ENCODE measurements at places on chromosomes 5 and 9.

DNA sequence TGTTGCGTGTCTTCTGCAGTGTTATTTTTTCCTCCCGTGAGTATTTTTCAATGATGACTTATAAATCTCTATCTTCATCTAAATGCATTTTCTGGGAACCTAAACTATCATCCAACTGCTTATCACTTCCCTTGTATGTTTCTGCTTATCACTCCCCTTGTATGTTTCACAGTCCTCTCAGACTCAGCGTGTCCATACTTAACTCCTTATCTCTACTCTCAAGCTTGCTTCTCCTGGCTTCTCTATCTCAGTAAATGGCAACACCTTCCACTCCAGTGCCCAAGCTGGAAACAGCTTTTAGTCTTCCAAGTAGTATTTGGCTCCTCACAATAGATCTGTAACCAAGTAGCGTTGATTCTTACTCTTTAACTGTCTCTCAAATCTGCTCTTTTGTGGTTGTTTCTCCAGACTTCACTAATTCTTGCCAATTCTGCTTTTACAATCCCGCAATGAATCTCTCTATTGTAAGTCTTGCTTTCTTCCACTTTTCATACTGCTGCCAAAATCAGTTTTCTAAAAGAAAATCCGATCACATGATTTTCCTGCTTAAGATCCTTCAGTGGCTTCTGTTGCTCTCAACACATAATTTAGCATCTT, 33.8 kb upstream of the TXNDC8 start:
- DNase-seq, result no peak
- no peak overlapping the region for H3K4me3 ChIP-seq
- peaks cover 25% of the 10 kb centered on the region for H3K27me3 ChIP-seq
- no peaks in the 10 kb centered on the region for H3K4me1 ChIP-seq

GRCh38 chr5:74251141-74252035, 389.1 kb downstream of the ENC1 start:
- no peaks in the 10 kb centered on the region for H3K36me3 ChIP-seq
- peak overlapping the region; percentile 31 for H3K27ac ChIP-seq
- no peak overlapping the region for H3K4me3 ChIP-seq
- H3K4me1 ChIP-seq, result peaks cover 11% of the 10 kb centered on the region
- no peak for DNase-seq

DNA sequence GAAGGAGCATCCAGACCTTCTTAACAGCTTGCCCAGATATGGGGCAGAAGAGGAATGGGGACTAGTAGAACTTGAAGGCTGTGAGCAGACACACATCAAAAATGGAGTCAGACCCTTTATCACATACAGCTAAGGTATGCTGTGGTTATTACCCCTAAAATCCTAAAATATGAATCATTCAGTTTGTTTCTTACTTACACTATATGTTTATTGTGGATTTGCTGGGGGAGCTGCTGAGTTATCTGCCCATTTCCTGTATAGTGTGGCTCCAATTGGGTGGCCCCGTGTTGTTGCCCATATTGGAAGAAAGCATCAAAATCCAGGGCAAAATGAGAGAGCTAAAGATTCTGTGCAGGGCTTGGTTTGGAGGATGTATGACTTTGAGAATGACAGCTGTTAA, 56.9 kb downstream of the AP3S1 start:
- no peak for DNase-seq
- H3K27me3 ChIP-seq, result no peaks in the 10 kb centered on the region
- H3K4me1 ChIP-seq, result no peaks in the 10 kb centered on the region
- peaks cover 13% of the 10 kb centered on the region for H3K36me3 ChIP-seq

DNA sequence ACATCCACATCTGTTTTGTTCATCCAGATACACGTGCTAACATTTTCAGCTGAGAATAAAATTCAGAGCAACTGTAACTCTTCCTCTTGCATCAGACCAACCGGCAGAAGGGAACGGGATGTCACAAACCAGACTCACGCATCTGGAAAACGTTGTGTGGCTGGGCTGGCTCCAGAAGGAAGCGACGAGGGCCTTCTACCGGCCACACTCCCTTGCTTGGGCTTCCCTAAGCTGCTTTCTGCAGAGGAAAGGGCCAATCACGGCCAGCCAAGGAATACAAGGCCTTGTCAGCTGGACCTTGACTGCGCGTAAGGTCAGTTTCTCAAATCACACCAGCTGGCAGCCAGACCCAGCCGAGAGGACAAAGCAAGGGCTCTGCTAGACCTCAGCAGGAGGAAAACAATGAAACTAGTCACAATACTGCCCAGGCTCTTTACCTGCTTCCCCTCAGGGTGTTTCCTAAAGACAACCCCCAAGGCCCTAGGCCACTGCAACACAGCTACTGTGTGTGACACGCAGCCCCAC, 106.1 kb downstream of the THBS4 start:
- peak overlapping the region; percentile 6 for H3K4me3 ChIP-seq
- H3K36me3 ChIP-seq, result peaks cover 14% of the 10 kb centered on the region
- H3K4me1 ChIP-seq, result peaks cover 32% of the 10 kb centered on the region
- peak; percentile 89 for DNase-seq

DNA sequence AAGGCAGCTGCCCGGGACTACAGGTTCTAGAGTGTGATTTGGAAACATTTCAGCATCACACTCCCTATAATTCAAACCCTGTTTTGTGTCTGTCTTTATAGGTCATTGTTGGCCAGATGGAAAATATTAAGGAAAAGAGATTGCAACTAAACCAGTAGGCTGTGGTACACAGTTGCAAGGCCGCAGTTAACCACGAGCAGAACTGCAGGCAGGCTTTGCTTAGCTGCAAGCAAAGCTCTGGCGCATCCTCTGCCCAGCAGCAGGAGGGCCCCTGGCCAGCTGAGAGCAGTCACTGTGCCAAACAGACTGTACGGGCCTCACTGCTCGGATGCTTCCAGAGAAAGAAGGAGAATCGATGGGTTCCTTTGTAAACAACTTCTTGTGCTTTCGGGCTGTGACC, 204.5 kb downstream of the DENND1A start:
- no peaks in the 10 kb centered on the region for H3K4me1 ChIP-seq
- H3K27ac ChIP-seq, result no peak overlapping the region
- DNase-seq, result peak; percentile 22
- H3K36me3 ChIP-seq, result no peaks in the 10 kb centered on the region

- no peak overlapping the region for H3K27ac ChIP-seq
- no peaks in the 10 kb centered on the region for H3K27me3 ChIP-seq
- DNase-seq, result no peak
- H3K36me3 ChIP-seq, result no peaks in the 10 kb centered on the region
- H3K4me3 ChIP-seq, result no peak overlapping the region
Measured at GRCh38 chr9:73073337-73074175, 78.1 kb upstream of the ANXA1 start.

DNA sequence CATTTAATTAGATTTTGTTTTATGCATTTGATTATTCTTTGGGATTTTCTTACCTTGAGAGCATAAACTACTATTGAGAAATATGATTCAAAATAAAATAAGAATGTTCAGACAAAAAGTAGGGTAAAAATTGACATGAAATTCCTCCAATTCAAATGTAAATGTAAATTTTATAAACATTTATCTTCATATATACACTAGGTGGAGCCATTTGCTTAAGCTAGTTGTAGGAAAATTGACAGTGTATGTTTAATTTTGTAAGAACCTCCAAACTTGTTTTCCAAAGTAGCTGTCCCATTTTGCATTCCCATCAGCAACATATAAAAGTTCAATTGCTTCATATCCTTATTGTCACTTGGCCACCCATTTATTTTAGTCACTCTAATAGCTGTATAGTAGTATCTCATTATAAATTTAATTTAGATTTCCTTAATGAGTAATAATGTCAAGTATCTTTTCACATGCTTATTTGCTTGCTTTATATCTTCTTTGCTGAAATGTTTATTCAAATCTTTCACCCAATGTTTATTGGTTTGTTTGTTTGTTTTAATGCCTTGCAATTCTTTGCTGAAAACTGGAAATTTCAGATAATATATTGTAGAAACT, 37.6 kb upstream of the SLCO6A1 start:
- H3K4me1 ChIP-seq, result peaks cover 6% of the 10 kb centered on the region
- no peaks in the 10 kb centered on the region for H3K36me3 ChIP-seq
- no peak for DNase-seq
- H3K4me3 ChIP-seq, result no peak overlapping the region

DNA sequence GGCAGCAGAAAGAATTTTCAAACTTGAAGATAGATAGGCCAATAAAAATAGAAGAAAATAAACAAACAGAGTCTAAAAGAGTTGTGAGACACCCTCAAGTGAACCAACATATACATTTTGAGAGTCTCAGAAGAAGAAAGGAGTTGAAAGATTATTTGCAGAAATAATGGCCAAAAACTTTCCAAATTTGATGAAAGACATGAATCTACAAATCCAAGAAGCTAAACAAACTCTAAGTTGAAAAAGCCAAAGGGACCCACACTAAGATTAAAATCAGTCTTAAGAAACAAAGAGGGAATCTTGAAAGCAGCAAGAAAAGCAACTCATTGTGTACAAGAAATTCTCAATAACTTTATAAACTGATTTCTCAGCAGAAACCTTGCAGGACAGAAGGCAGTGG, 137.0 kb downstream of the SAXO1 start:
- no peaks in the 10 kb centered on the region for H3K27me3 ChIP-seq
- H3K4me3 ChIP-seq, result no peak overlapping the region
- H3K36me3 ChIP-seq, result no peaks in the 10 kb centered on the region
- H3K27ac ChIP-seq, result no peak overlapping the region

DNA sequence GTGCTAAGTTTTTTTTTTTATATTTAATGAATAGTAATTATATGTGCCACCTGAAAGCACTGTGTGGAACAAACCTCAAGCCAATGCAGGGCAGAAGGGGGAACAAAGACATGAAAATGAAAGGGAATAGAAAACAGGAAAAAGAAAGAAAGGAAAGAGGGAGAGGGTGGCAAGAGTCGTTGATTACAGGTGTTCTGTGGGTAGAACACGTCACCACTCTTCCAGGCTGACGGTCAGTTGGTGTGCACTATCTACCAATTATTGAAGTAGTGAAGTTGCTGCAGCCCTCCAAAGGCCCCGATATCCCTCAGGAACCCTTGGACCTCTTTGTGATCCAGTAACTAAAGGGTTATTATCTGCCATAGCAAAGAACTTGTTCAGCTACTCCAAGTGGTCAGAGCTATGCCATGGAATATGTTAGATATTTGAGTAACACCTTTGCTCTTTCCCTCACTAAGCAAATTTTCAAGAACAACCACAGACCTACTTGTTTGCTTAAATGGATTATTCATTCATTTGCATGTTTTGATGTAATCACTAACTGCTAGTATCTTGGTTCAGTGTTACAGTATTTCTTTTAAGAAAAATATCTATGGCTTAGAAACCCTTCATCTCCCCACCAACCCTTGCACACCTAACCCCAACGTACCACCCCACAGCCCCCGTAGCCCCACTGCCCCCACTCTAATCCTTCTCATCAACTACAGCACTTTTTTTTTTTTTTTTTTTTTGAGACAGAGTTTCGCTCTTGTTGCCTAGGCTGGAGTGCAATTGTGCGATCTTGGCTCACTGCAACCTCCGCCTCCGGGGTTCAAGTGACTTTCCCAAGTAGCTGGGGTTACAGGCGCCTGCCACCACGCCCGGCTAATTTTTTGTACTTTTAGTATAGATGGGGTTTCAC, 31.3 kb downstream of the FYB1 start:
- peaks cover 23% of the 10 kb centered on the region for H3K27me3 ChIP-seq
- H3K4me3 ChIP-seq, result no peak overlapping the region
- H3K27ac ChIP-seq, result no peak overlapping the region
- H3K4me1 ChIP-seq, result no peaks in the 10 kb centered on the region
- no peaks in the 10 kb centered on the region for H3K36me3 ChIP-seq

DNA sequence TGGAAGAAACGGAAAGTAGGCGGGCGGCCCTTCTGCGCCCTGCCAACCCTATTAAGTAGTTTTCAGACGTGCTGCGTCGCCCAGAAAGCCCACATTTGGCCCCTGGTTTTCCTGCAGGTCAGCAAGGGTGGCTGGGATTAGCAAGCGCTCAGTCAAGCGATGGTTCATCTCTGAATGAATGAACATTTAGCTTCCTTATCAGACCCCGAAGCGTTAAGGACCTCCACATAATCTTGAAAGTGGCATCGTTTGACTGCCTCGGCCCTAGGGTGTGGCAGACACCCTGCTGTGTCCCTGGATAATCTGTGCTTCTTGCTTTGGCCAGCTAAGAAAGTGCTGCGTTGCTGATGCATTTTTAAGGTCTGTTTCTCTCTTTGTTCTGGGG, 684 bp downstream of the TOR1B start:
- peak overlapping the region; percentile 83 for H3K4me3 ChIP-seq
- H3K36me3 ChIP-seq, result peaks cover 10% of the 10 kb centered on the region
- H3K27me3 ChIP-seq, result no peaks in the 10 kb centered on the region
- H3K27ac ChIP-seq, result peak overlapping the region; percentile 89

DNA sequence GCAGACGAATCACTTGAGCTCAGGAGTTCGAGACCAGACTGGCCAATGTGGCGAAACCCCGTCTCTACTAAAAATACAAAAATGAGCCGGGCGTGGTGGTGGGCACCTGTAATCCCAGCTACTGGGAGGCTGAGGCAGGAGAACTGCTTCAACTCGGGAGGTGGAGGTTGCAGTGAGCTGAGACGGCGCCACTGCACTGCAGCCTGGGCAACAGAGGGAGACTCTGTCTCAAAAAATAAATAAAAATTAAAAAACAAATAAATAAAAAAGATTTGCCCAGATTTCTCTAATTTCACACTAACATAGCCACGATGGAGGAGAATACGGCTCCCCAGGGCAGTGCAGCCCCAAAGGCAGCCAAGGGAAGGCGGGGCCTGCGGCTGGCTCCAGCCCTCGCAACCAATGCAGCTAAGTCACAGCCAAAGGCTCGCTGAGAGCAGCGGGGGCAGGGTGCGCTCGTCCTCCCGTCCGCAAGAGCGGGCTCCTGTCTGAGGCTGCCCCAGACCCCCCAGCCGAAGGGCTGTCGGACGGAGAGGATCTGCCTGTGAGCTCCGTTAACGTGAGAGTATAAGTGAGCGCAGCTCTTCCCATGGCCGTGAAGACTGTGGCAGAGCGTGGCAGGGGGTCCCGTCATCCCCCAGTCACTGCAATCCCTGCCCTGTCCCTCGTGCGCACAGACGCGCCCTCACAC, 43.5 kb downstream of the SLC12A7 start:
- H3K36me3 ChIP-seq, result peaks cover 57% of the 10 kb centered on the region
- peak overlapping the region; percentile 57 for H3K27ac ChIP-seq
- DNase-seq, result peak; percentile 71
- no peak overlapping the region for H3K4me3 ChIP-seq
- H3K4me1 ChIP-seq, result peaks cover 24% of the 10 kb centered on the region
- no peaks in the 10 kb centered on the region for H3K27me3 ChIP-seq

DNA sequence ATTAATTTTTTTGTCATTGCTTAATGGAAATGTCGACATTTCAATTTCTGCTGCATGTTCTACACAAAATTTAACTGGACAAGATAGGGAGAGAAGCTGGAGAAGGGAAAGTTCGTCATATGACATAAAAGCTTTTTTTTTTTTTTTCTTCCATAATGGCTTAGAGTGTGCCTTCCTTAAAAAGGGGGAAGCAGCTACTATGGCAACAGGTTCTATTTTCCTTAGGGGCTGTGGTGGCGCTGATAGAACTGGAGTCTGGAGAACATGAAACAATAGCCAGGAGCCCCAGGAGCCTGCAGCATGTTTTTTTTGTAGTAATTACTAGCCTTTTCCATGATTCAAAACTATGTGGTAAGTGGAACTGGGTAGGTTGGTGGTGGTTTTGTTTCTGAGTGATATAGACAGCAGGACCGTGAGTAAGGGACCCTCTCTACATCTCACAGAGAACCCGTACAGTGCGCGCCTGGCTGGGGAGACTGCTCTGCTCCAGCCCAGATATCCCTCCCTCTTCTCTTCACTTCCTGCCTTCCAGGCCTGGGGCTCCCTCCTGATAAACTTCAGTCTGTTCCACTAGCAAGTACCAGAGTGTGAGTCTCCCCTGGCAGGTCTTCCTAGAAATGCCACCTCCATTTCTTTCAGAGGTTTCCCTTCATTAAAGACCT, 301.6 kb downstream of the NR3C1 start:
- H3K4me3 ChIP-seq, result no peak overlapping the region
- no peaks in the 10 kb centered on the region for H3K36me3 ChIP-seq
- no peaks in the 10 kb centered on the region for H3K27me3 ChIP-seq
- DNase-seq, result no peak
- peak overlapping the region; percentile 51 for H3K27ac ChIP-seq
